ENCODE measurements at places on chromosomes 2 and 18.

- DNase-seq: no peak
Observed at GRCh38 chr2:1677821-1678165, 66.5 kb downstream of the PXDN start.

- no peak for DNase-seq
Observed at GRCh38 chr2:217356781-217357180, 496.9 kb upstream of the TNP1 start.

DNA sequence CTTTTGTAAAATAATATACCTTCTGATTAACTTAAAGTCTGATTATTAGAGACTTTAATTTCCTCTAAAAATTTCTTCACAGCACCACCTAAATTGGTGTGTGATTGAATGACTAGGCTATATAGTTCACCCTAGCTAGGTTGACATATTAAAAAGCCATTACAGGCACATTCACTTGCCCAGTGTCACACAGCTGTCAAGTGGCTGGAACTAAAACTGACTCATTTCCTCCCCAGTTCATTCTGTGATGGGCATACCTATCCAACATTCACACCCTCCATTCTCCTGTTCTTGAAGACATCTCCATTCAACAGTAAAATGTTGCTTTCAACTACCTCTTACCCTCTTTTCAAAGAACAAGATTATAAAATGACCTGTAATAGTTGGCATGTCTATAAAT, 334.5 kb downstream of the ARHGAP15 start:
- DNase-seq: no peak

- no peak for DNase-seq
Observed at GRCh38 chr2:189188115-189188805, 8.7 kb upstream of the COL5A2 start.

DNA sequence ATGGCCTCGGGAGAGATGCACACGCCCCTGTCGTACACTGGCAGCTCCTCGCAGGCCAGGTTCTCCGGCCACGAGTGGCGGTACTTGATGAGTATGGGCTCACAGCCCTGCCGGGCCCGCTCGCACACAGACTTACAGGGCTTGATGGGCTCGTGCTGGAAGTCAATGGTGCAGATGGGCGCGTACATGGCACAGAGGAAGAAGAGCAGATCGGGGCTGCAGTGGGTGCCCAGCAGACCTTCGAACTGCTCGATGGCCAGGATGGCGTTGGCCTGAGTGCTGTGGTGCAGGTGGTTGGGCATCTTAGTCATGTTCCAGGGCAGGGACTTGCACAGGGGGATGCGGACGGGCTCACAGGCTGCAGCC, 359 bp downstream of the FRZB start:
- DNase-seq: no peak

GRCh38 chr2:10343658-10344057, 41.0 kb downstream of the HPCAL1 start:
- no peak for DNase-seq

- no peak for DNase-seq
Observed at GRCh38 chr2:121633463-121633862, 15.8 kb downstream of the CLASP1 start.

- no peak for DNase-seq
Observed at GRCh38 chr2:218172845-218173244, 6.1 kb upstream of the CXCR1 start.

DNA sequence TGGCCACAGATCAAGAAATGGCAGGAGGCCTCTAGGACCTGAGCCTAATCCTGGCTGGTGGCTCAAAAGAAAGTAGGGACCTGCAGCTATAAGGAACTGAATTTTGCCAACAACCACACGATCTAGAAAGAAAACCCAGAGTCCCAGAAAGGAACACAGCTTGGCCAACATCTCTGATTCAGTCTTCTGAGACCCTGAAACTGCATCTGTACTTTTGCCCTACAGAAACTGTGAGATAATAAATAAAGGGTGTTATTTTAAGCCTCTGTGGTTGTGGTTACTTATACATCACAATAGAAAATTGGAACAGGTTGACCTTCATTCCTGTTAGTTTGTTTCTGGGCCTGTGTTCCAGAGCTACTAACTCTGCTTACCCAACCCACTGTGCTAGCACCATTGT, 356.8 kb upstream of the ST6GAL2 start:
- no peak for DNase-seq

DNA sequence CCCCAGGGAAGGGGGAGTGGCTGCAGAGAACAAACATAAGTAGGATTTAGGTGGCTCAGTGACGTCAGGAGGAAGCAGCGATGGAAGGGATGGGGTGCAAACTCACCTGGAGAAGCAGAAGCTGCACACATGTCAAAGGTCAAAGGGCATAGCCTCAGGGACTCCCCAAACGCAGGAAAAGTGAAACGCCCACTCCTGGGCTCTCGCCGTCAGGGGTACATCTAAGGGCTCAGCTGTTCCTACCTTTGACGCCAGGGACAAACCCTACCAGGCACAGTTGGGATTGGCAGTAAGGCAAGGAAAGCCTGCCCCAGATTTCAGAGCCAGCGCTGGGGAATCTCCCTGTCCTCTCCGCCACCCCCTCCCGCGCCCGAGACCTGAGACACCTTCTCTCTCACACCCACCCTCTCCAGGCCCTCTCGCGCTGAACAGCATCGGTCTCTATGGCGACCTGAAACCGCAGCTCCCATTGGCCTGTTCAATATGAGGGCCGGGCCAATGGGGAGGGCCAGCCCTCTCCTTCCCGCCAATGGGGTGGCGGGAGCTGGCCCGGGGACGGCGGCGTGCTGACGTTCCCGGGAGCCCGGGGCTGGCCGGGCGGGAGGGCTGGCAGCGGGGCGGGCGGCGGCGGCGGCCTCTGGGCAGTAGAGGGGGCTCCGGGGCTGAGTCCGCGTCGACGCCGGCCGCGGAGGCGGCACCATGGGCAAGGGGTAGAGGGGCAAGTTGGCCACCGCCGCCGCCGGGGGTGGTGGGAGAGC, at the start of the genes CCDC148 and PKP4:
TSS of gene CCDC148 (minus strand) at position 445 of the 758 bp plus-strand sequence. CDS start at position 131, 314 bp downstream.
TSS of gene PKP4 (plus strand) at position 644 of the 758 bp plus-strand sequence. CDS start 76,233 bp downstream, outside the sequence.
- peak; percentile 82 for DNase-seq

GRCh38 chr18:24762511-24762910, 302.1 kb downstream of the HRH4 start:
- DNase-seq: no peak

DNA sequence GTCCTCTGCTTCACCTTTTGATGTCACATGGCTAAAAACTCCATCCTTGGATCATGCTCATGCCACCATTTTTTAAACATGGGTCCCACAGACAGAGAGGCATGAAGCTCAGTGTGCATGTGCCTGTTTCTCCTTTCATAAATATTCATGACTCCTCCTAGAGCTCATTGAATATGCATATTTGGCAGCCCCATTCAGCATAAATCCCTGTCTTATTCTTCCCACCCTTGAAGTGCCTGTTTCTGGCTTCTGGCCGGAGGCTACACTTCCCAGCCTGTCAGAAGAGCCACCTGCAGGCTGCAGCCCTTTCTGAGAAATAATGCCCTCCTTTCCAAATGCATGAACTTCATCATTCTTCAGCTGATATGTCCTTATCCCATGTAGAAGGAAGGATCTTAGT, 109.7 kb downstream of the LDLRAD4 start:
- DNase-seq: no peak

GRCh38 chr2:20624884-20625485, 25.9 kb downstream of the HS1BP3 start:
- DNase-seq: no peak

DNA sequence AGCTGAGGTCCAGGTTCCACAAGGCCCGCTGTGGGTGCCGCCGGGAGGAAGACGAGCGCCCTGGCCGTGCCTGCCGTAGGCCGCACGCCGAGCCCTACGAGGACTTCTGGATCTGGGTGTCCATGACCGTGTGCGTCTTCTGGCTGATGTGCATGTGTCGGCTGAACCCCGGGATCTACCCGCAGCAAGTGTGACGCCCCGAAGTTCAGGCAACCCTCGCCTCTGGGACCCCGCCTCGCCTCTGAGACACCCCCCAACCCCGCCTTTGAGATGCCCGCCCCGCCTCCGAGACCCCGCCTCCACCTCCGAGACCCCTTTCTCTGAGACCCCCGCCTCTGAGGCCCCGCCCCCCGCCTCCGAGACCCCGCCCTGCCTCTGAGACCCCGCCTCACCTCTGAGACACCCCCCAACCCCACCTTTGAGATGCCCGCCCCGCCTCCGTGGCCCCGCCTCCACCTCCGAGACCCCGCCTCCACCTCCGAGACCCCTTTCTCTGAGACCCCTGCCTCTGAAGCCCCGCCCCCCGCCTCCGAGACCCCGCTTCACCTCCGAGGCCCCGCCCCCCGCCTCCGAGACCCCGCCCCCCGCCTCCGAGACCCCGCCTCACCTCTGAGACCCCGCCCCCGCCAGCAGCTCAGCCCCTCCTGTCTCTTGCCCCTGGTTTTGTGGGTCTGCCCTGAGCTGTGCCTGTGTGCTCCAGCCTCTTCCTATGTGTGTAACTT, 3.7 kb downstream of the RTP5 start:
- no peak for DNase-seq
